ENCODE measurements at places on chromosomes 5 and 9. TPM values are rescaled to one million over a fixed set of nuclear protein-coding genes. Genes with fewer than 3 reads are reported as not detected.

- peak; percentile 89 for DNase-seq
Measured at GRCh38 chr5:179623906-179624741, 653 bp upstream of the HNRNPH1 start.

GRCh38 chr9:134440636-134441226 lies 114.5 kb downstream of the RXRA start:
- DNase-seq: no peak

DNA sequence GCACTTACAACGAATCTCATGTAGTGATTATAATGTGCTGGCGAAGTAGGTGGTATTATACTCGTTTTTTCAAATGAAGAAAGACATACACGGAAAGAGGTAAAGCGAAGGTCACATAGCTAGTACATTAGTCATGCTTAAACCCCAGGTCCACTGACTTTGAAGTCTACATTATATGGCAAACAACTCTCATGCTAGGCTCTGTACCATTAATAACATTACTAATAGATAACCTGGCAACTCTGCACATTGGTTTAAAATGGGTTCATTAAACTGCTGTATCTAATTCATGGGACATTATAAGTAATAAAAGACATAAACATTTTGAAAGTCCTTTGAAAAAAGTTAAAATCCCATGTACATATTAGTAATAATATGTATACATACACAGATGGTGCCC lies 21.2 kb downstream of the FYB1 start:
- DNase-seq: no peak

- DNase-seq: no peak
Measured at GRCh38 chr9:98057138-98057799, 737 bp downstream of the NANS start.

DNA sequence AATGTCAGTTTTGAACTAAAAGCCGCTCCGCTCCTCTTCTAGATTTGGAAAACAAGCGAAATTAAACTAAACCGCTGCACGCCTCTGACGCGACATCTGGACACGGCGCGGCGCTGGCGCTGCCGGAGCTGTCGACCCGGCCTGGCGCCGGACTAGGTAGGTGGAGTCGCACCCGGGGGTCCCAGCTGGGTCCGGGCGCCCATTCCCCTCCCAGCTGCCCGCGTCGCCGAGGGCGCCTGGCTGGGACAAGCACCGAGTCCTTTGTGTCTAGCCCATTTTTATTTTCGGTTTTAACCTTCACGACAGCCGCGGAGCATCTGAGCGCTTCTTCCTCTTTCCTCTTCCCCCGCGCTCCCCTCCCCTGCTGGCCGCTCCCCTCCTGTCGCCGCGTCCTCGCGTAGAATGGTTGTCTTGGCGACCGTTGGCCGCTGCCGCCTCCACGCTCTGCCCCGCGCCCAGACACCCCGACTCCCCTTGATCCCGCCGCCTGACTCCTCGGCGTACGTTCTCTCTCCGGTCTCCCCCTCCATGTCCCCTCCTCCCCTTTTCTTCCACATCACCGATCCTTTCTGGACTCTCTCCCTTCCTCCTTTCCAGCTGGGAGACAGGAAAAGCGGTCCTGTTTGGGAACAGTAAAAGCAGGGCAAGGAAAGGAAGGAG lies 545 bp downstream of the CDKN2B-AS1 start:
- DNase-seq: peak; percentile 59

DNA sequence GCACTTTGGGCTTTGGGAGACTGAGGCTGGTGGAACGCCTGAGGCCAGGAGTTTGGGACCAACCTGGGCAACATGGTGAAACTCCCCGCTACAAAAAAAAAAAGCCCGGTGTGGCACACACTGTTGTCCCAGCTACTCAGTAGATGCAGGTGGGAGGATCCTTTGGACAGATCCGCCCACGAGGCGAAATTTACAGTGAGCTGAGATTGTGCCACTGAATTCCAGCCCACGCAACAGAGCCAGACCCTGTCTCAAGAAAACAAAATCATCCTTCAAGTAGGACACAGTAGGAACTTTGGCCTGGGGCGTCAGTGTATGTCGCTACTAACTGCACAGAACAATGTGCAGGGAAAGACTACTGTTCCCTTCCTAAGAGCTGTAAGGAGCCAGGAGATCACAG lies 4.8 kb downstream of the RPS14 start:
- DNase-seq: no peak

DNA sequence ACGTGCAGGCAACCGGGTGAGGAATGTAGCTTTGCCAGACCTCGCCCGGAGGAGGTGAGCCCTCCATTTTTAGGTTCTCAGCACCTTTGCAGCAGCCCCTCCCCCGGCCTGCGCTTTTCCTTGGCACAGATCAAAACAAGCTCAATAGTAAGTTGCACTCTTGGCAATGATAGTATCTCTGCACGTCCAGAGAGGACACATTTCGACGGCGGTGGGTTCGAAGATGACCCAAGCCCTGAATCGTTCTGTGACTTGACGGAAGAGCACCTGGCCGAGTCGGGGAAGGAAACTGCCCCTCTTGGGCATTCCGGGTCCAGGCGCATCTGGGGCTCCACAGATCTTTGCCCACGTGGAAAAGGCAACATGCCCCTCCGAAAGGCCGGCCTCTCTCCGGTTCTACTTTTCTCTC lies 904 bp downstream of the GDNF start:
- no peak for DNase-seq

DNA sequence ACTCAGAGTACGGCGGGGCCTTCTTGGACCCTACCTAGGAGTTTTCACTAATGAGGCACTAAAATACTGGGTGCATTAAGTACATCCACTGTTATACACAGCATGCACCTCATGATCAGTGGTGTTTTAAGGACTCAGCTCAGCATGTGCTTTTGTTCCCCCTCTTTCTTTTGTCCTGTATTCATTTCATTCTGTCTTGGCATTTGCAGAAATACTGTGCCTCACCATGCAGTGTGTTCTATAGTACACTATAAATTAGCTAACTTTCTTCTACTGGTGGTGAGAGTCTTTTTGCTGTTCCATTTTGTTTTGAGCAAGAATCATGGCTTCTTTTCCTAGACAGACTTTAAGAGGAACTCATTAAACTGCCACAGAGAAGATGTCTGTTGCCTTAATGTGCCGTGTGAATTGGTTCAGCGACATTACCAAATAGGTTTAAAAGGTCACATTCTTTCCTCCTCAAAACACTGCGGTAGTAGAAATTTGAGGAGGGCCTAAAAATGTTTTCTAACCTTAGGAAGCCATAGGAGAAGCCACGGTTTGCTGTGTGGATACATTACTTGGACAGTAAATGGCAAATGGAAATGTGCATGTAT lies 276.6 kb downstream of the MAST4 start:
- DNase-seq: no peak

DNA sequence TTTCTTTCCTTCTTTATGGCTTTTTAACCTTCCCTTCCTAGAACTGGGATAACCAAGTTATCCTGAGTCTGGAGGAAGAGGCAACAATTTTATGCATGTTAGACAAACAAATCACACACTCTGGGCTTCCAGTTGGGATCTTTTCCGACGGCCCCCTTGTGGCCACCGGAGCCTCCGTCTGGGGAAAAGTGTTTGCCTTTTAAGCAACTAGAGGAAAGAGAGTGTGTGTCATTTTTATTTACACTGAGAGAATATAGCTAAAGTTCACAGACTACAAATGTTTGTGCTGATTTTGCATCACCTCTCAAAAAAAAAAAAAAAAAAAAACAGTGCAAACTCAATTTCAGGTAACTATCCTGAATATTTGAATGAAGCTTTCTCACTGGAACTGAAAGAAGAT lies 126.2 kb downstream of the SEMA6A start:
- DNase-seq: no peak

DNA sequence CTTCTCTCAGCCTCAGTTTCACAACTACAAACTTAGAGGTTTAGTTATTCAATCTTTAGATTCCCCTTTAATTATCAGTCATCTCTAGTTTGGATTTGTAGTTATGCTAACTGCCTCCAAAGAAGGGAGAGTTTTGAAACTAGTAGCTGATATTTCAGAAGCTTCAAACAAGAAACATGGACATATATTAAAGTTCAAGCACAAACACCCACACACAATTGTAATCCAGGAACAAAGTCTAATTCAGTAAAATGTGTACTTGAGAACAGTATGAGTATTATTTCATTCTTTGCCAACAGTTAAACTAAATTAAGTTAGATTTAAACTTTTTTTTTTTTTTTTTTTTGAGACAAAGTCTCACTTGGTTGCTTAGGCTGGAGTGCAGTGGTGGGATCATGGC lies 71.2 kb upstream of the ABCA1 start:
- no peak for DNase-seq

- DNase-seq: no peak
Measured at GRCh38 chr5:168666356-168666755, 87.2 kb upstream of the PANK3 start.

GRCh38 chr9:14223081-14223480 lies 90.9 kb downstream of the NFIB start:
- no peak for DNase-seq

DNA sequence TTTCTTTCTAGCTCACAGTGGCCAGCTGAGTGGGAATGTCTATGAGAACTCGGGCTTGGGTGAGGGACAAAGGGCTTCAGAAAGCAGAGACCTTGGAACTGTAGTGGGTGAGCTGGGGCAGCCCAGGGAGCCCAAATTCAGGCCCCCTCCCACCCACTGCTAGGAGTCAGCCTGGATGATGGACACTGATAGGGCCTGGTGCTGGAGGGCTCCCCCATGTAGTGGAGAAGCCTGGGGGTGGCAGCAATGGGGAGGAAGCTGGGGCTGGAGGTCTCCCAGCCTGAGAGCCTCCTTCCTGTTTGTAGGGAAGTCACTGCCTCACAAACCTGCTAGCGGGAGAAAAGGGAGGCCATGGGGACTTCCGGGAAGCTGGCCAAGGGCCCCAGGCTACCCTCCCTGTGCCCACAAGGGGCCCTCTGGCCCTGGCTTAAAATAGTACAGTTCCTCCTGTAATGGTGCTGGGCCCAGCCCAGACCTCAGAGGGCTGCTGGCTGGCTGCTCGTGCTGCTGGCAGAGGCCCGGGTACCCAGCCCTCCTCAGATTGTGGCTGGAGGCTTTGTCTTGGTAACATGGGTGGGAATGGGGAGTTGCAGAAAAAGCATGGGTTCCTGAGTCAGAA lies 6.3 kb upstream of the NR5A1 start:
- no peak for DNase-seq

The ADRB2 gene
- 42.6 TPM for total RNA-seq

The SLC6A19 gene
- not detected for total RNA-seq

The SPINK13 gene
- not detected for total RNA-seq

The FOXI1 gene
- total RNA-seq: 0.46 TPM

The IRX1 gene
- total RNA-seq: 16.7 TPM

The CARD9 gene
- 2.4 TPM for total RNA-seq
